Amniotic stem cell (primary cell): ENCODE measurements at places on chromosomes 3 and 15.
A peak's percentile ranks its signal among the peaks of the same experiment; 100 is the strongest.

GRCh38 chr3:193943851-193944517 is 192.0 kb upstream of the HES1 start:
- DNase-seq: no peak

GRCh38 chr15:70385711-70386110 is 288.0 kb upstream of the TLE3 start:
- no peak for DNase-seq

DNA sequence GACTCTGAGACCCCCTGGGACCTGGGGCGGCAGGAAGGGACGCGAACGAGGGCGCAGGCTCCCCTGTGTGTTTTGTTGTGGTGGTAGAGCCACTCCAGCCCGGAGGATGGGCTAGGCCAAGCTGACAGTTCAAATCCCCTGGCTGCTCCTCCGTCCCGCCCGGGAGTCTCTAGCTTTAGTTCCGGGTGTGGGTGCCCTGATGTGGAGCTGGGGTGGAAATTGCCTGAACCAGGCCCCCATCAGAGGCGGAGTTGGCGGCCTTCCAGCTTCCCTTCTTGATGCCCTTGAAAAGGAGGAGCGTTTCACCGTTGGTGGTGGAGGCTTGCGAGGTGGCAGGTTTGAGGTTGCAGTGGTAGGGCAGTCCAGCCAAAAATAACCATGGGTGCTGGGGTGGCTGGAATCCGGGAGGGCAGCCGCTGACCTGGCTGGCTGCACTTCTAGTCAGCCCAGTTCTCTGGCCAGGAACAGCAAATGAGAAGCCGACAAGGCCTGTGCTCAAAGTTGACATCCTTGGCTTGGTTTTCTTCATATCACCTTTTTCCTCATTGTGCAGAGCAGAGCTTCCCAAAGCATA is 817 bp downstream of the CLK3 start:
- peak; percentile 33 for DNase-seq

- DNase-seq: no peak
Observed at GRCh38 chr3:116947809-116948208, 238.2 kb downstream of the TUSC7 start.

- no peak for DNase-seq
Observed at GRCh38 chr15:78322724-78323521, 17.2 kb upstream of the CRABP1 start.

GRCh38 chr3:126541628-126542339 is 16.9 kb downstream of the C3orf22 start:
- no peak for DNase-seq

DNA sequence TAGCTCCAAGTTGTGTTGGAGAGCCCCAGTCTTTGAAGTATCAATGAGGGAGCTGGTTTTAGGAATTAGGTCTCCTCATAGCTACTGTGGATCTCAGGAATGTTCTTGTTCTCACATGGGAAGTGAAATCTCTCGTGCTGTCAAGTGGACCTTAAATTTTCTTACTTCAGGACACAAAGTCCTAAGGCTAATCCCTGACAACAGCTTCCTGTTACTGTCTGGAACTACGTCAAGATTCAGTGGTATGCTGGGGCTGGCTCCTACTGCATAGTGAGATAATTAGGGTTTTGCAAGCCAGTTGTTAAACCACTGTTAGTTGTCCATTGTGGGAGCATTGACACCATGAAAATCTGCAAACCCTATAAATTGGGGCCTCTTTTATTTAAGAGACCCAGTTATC is 22.8 kb downstream of the MESP1 start:
- DNase-seq: no peak

- DNase-seq: no peak
Observed at GRCh38 chr3:12060139-12060845, 56.1 kb downstream of the SYN2 start.

- DNase-seq: no peak
Observed at GRCh38 chr3:29527246-29527645, 246.4 kb downstream of the RBMS3 start.

GRCh38 chr15:68638953-68639515 is 60.2 kb downstream of the CORO2B start:
- no peak for DNase-seq

GRCh38 chr3:123694366-123695087 is 109.7 kb upstream of the HACD2 start:
- no peak for DNase-seq

DNA sequence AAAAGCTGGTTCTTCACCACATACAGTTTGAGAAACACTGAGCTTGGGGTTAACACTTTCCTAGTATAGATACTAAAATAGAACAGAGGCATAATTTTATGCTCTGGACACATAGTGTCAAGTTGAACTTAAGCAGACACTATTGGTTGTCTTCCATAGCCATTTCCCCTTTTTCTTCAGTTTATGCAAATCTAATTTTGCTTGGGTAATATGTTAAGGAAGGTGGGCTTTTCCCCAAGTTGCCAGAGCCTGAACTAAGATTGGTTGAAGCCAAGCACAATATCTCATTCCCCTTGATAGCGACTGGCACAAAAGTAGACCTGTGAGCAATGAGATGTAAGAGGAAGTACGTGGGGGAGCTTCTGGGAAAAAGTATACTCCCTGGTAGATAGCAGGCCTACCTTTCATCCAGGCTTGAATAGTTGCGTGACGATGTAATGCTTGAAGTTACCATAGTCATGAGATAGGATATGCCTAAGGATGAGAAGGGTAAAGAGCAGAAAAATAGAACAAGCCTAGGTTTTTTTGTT is 4.5 kb upstream of the POPDC2 start:
- DNase-seq: no peak

GRCh38 chr15:100372739-100373119 is 31.0 kb upstream of the ADAMTS17 start:
- no peak for DNase-seq

DNA sequence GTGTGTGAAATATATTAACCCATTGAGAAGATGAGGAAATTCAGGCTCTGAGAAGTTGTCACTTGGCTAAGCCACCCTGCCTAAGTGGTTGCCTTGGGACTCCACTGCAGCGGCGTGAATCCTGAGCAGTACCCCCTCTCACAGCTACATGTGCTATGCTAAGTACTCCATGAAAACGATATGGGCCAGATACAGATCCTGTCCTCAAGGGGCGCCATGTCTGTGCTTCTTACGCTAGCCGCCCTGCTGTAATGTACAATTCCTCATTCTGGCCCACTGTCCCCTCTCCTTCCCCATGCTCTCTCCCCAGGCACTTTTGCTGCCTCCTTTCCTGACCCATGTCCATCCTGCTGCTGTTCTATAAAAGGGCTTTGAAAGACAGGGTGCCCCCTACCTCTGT is 140.3 kb downstream of the FEZF2 start:
- DNase-seq: no peak

DNA sequence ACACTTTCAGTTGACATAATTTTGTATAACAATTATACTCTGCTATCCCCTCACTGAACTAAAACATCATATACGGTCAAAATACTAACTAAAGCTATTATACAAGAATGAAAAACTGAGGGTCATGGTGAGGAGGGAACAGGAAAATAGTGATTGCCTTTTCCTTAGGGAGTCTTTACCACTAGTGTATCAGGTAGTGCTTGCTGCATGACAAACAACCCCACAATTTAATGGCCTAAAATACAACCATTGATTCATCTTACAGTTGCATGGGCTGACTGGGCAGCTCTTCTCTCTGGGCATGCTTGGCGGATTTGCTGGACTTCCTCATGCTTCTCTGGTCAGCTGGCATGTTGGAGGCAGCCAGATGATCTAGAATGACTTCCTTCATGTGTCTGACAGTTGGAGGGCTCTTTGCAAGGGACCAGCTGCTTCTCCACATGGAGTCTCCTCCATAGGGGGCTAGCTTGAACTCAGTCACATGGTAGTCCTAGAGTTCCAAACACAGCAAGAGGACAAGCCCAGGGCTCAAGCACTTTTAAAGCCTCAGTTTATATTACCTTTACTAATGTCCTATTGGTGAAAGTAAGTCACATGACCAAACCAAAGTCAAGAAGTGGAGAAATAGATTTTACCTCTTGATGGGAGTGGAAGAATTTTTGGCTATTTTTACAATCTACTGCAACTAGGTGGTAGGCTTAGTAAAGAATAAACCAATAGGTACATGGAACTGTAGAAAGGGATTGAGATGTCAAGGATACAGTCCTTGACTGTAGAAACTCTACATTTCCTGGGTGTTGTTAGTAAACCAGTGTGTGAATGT is 18.8 kb downstream of the THAP10 start:
- no peak for DNase-seq

DNA sequence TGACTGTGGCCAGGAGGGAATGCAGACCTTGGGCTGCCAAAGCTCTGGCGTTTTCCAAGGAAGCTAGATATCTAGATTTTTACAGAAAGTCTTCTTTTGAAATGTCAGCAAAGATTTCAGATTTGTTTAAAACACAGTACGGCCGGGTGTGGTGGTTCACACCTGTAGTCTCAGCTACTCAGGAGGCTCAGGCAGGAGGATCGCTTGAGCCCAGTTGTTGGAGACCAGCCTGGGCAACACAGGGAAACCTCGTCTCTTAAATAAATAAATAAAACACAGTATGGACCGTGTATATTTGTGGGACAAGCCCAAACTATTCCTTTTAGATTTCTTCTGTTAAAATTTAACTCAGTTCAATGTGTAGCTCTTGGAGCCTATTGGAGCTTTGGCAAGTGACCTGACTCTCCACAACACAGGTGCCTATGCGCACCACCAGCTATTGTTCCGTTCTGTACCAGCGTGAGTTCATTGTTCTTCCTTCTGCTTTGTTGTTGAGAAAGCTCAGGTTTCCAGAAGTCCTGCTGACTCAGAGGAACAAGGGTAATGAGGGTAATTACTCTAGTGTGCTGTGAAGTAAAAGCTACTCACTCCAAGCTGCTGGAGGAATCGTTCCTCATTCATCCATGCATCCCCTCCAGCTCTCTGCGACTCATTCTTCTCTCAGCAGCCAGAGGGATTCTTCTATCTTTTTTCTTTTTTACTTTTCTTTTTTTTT is 73.1 kb upstream of the SLC6A6 start:
- DNase-seq: no peak
